ENCODE measurements at places on chromosomes 2 and 18.

DNA sequence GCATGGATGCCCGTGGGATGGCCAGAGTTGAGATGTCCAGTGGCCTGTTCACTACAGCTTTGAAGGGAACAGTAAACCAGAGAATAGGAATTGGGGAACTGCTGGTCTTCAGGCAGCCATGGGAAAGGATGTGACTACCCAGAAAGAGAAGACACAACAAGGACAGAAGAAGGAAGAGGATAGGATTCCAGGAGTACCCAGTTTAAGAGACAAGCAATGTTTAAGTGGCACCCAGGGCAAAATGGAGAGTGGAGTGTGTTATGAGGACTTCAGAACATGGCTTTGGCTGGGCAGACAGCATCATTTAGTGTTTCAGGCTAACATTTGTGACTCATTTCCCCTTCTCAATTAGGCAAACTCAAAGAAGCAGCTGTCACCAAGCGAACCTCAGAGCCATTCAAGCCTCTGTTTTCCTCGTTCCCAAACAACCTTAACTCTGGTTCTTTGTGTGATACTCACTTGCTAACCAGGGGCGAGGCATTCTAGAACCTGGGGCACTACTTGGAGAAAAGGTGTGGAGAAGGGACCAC is 4.0 kb upstream of the FAM124B start:
- peak; percentile 16 for DNase-seq

DNA sequence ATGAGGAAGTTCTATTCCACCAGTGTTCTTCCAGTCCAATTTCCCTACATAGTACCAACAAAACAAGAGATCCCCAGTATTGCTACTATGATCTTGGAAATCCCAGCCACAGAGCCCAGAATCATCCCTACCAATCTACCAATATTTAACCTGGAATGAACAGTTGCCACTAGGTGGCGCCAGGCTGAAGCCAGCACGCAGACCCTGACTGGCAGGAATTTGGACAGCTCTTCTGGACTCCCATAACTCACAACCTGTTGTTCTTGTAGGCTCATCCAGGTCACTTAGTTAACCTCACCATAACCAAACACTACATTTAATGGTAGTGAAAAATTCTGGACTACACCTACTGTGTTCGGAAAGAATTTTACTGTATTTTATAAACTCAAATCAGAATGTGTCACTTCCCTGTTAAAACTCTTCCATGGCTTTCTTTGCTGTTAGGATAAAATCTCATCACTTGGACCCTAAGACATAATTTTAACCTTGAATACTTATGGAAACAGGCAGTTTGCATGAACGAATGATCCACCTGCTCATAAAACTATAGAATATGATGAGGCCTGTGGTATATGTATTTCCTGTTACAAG is 59.8 kb upstream of the SLC38A11 start:
- peak; percentile 64 for DNase-seq

DNA sequence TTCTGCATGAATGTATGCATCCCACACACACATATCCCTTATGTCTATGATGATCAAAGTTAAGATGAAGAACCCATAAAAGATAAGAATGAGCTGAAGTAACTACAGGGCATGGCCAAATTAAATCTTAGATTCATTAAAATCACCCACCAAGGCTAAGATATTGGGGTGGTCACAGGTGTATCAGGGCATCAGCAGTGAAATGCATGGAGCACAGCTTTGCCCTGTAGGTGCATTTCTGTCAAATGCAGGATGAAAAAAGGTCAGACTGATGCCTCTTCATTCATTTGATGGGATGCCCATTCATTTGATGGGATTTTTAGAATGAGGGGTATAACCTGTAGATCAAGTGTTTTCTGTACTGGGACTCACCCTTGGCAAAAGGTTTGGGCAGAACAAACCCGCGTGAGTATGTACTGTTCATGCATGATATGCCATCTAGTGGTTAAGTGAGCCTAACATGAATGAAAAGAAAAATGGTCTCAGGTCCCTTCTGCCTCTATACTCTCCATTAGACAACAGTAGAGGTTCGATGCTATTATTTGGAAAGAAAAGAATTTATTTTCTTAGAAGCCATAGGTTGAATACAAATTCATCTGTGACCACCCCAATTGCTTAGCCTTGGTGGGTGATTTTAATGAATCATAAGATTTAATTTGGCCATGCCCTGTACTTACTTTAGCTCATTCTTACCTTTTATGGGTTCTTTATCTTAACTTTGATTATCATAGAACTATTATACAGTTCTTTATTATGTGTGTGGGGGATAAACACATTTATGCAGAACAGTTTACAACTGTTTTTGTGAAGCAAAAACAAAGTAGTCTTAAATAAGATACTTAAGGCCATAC is 43.2 kb upstream of the NOSTRIN start:
- DNase-seq: peak; percentile 46

GRCh38 chr2:23627236-23628009 is 242.4 kb downstream of the KLHL29 start:
- DNase-seq: no peak

- no peak for DNase-seq
These were observed 36.1 kb downstream of the SOCS6 start for GRCh38 chr18:70324897-70325296.

GRCh38 chr2:218732761-218733158 is 22.1 kb downstream of the TTLL4 start:
- DNase-seq: peak; percentile 36

- no peak for DNase-seq
These were observed 54.0 kb downstream of the NDUFA10 start for GRCh38 chr2:239971115-239971514.

DNA sequence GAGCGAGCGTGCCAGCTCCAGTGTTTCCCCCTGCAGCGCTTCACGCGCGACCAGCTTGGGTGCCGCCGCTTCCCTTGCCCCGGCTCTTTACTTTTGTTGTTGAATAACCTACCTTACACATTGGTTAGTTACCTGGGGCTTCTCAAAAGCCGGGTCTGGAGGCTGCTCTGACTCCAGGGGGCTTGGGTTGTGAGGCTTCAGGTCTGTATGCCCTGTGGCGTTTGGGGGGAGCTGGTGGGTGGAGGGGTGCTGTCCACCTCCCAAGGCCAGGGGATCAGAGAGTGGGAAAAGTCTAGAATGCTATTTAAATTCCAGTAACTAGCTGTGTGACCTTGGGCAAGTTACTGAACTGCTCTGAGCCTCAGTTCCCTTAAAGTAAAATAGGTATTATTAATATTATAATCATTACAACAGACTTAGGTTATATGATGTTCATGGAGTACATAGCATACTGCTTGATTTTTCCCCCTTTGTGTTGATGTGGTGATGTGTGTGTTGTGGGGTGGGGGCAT is 770 bp downstream of the LYPD6B start:
- DNase-seq: no peak

GRCh38 chr18:13337369-13337768 is 118.8 kb downstream of the LDLRAD4 start:
- no peak for DNase-seq

- DNase-seq: no peak
These were observed 250.6 kb downstream of the LTBP1 start for GRCh38 chr2:33197198-33197938.

DNA sequence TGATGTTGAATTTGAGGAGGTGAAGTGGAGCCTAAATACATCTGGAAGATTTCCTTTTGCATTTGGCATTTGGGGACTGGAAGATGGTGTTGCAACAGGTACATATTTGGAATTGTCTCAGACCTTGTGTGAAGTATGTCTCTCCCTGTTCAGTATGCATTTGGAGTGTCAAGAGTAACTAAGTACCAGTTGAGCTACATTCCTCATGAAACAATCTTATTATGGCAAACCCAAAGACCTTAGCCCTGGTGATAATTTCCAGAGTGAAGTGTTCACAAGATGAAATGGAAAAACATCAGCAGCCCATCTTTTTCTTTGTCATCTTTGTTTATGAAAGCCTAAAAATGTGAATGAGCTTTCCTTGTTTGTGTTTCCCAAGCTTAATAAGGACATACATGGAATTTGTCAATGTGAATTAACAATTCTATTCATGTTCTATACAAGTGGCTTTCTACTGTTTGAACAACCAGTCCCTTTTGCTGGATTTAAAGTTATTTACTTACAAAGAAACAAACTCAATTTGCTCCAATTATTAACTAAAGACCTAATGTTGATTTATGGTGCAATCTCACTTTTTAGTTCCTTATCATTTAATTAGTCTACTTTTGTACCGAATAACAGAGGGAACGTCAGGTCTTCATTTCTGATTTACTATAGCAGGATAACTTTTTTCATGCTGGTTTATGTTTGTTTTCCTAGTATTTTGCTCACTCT is 42.1 kb upstream of the PPP1R1C start:
- DNase-seq: no peak

DNA sequence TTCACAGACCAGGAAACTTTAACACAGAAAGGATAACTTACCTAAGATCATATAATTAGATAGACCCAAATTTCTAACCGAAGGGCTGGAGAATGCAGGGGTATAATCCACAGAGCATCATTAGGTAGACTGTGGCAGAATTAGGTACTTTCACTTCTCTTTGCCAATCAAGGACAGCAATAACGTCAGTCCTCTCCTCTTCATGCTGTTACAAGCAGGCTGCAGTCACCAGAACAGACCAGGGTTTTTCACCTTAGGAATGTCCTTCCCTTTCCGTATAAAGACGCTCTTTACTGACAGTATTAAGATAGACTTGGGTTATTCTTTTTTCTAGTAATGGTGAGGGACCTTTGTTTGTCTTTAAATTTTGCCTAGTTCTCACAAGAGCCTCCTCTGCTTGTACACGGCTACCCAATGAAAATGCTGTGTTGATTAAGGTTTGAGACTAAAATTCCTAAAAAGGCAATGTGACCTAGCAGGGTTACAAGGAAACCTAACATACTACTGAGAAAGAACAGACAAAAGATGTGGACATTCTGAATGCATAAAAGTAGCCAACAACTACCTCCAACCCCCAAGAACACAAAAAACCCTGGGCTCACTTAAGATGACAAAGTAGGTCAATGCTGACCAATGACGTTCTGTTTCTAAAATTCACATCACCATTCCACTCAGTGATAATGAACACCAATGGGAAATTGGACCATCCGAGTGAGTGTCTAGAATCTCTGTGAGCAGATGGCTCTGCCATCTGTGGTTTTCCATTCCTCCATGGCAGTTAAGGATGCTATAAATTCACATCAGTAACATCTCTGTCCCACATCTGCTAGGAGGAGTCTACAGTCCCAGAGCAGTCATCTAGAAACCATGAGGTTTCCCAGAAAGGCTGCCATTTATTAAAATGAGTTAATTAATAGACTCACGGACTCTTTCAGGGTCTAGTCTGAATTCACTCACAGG is 2.1 kb downstream of the PDIA6 start:
- no peak for DNase-seq

DNA sequence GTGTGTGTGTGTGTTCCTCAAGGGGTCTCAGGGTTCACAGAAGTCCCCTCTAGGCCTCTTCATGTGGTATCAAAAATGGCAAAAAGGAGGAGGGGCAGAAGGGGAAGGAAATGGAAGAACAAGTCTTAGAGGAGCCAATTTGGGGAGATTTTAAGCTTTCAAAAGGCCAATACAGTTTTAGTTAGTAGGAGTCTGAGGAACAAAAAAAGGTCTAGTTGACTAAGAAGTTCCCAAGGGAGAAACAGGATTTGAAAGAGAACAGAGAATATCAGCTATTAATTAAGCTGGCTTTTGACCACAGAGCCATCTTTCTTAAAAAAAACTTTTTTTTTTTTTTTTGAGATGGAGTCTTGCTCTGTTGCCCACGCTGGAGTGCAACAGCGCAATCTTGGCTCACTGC is 7.1 kb downstream of the RNF125 start:
- DNase-seq: no peak

DNA sequence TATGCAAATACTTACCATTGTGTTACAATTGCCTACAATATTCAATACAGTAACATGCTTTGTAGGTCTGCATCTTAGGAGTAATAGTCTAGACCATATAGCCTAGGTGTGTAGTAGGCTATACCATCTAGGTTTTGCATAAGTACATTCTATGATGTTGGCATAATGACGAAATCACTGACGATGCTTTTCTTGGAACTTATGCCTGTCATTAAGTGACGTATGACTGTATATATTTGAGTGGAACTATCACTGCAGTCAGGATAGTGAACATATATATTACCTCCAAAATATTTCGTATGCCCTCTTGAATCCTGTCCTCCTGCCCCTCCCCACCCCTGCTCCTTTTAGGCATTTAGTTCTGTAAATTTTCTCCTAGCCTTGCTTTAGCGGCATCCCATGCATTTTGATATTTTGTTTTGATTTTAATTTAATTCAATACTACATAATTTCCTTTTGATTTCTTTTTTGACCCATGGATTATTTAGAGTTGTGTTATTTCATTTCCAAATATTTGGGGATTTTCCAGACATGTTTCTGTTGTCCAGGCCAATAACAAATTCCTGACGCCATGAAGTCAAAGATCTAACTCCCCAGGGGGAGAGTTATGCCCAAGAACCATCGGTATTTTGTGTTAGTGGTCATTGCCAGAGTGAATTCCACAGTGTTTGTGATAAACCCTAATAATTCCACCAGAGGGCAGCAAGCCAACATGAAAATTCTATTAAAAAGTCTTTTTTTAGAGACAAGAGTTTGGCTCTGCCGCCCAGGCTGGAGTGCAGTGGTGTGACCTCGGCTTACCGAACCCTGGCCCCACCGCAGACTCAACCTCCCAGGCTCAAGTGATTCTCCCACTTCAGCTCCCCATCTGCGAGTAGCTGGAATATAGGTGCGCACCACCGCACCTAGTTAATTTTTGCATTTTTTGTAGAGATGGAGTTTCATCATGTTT is 24.2 kb upstream of the CASP8 start:
- DNase-seq: peak; percentile 78

DNA sequence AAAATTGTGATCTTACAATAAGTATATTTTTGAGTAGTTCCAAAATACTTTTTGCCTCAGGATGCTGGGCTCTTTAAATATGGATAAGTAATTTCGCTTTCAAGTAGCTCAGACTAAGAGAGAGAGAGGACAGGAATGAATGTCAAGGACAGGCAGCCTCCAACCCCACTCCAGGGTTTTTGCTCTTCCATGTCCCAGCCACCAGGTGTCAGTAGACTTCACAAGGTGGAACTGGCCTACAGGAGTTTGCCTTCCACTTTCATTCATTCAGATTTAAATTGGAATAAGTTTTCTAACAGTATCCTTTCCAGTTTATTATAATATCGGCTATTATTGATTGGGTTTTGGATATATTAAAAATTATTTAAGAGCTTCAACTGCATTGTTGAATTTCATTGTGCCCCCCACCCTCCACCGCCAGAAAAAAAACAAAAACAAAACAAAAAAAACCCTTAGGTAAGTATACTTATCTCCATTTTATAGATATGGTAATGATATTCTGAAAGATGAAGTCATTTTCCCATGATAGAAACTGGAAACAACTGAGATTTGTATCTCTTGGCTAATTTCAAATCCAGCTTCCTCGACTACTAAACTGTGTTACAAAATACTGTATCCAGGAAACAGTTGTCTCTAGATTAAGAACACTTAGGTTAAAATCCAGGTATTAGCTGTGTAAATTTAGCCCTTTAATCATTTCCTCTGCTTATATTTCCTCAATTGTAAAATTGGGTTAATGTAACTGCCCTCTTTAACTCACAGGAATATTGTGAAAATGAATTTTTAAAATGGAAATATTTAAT is 793.1 kb downstream of the ERBB4 start:
- peak; percentile 57 for DNase-seq
